ENCODE measurements at places on chromosomes 2 and 18.

GRCh38 chr2:41907771-41908207 lies 140.0 kb upstream of the PKDCC start:
- DNase-seq, result no peak

DNA sequence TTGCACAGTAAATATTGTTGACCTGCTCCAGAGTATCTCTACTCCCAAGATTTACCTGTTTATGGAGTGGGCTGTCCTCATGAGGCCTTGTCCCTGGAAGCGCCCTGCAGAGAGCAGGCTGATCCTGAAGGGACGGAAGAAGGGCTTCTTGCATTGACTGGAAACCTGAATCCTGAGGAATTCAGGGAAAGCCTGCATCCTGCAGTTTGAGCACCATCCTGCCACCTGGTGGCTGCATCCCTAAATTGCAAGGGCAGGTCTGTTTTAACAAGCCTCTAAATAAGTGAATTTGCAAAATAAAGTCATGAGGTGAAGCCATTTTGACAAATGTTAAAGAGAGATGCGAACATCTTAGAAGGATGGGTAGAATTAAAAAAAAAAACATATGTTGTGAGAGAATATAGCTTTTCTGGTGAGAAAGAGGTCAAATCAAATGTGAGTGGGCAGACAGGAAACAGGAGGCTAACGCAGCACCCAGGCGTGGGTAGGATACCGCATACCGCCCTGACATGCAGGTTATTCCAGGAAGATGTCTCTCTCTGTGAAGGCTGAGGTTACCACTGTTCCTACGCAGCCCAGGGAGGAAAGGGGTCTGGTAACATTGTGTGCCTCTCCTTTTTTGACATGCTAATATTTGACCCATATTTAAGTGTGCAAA lies 754.9 kb downstream of the RNF144A start:
- peak; percentile 8 for DNase-seq

DNA sequence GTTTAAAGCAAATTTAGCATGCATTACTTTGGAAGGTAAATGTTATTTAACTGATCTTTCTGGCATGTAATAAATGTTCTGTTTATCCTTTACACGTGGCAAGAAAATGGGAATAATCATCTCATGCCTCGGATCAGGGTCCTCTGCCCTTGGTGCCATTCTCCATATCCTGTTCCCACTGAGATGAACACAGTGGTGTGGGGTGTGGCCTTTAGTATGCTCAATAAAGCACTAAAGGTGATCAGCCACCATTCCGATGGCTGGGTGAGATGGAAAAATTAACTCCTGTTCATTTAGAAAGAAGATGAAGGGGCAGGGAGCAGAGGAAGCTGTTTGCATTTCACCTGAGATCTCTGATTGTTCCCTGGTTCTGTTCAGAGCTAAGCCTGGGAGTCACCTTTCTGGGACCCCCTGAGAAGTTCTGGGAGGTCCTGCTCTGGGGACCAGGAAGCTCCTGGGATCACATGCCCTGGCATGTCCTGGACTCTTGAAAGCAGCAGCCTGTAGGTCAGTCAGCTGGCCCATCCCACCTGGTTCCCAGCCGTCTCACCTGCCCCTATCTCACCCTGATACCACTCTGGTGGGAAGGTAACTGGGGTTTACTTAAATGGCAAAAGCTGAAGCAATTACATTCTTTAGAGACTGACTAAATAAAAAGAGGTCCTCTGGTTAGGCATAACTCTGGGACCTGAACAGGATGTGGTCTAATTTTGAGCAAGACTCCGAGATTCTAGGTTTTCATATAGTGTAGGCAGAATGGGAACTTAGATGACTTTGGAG lies 288.9 kb upstream of the EPAS1 start:
- no peak for DNase-seq

GRCh38 chr2:64819774-64820688 lies 166.3 kb upstream of the SERTAD2 start:
- DNase-seq, result peak; percentile 15

DNA sequence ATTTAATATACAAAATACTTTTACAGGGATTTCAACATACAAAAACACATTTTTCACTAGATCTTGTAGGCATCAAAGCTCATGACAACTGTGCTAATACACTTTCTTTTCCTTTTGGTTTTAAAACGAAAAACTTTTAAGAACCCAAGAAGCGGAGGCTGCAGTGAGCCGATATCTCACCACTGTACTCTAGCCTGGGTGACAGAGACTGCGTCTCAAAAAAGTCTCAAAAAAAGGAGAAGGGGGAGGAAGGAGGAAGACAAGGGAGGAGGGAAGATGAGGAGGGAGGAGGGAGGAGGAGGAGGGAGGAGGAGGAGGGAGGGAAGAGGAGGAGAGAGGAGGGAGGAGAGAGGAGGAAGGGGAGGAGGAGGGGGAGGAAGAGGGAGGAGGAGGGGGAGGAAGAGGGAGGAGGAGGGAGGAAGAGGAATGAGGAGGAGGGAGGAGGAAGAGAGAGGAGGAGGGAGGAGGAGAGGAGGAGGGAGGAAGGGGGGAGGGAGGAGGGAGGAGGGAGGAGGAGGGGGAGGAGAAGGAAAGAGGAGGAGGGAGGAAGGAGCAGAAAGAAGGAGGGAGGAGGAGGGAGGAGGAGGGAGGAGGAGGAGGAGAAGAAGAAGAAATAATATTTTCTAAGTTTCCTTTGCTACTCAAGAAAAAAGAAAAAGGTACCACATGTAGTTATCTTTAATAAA lies 13.8 kb downstream of the ROCK2 start:
- no peak for DNase-seq

DNA sequence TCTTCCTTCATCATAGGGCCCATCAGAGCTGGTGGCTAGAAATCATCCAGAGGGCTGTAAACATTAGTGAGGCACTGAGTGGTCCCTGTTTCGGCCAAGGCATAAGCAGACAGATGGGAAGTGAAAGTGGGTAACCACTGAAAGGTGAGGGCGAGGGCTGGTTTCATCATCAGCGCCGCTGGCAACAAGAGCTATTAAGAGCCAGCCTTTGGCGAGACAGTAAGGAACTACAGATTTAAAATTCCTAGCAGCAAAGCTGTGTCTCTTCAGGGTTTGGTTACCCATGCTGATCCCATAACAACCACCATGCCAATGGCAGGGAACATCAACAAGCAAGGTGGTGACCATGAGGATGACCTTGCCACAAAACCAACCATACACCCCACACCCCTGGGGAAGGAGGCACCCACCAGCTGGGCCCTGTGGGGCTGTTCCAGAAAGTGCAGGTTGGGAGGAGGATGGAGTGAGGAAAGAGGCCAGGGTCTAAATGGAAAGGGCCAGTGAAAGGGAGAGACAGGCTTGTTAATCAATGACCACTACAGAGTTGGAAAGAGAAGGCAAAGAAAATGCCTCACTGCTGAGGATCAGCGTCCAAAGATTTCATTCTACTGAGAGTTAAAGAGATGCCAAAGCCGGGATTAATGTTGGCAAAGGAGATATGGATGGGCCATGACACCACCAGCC lies 9.0 kb upstream of the SLC20A1 start:
- DNase-seq, result no peak

- DNase-seq, result no peak
Observed at GRCh38 chr2:51304311-51304710, 272.4 kb upstream of the NRXN1 start.

- DNase-seq, result no peak
Observed at GRCh38 chr2:40225670-40226210, 226.2 kb downstream of the SLC8A1 start.

DNA sequence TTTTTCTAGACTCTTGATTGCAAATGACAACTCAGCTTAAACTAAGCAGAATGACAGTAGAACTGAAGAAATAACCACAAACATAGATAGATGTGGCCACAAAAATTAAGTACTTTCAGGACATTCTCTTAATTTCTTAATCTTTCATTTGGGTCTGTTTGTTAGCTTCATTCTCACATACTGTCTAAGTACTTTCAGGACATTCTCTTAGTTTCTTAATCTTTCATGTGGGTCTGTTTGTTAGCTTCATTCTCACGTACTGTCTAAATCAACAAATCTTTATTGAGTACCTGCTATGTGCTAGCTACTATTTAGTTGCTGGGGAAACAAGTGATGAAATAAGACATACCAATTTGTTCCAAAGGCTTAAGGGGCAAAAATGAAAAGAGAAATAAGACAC lies 35.1 kb downstream of the FAM117B start:
- DNase-seq, result no peak

- no peak for DNase-seq
Observed at GRCh38 chr2:174824068-174824467, 59.8 kb upstream of the CHRNA1 start.

DNA sequence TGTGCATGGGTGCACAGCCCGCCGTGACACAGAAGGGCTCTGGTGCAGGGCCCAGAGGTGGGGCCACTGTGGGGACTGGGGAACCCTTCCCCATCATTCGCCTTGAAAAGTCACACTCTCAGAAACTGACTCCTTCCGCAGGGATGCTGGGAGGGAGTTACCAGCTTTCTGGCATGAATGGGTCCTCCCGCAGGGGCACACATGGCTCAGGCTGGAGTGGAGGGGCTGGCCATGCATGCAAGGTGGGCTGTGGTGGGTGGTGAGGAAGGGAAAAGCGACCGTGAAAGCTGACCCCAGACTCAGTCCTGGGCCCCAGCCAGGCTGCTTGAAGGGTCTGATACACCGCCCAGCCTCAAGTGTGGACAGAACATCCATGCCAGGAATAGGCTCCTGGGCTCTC lies 201.1 kb downstream of the TNS1 start:
- DNase-seq, result no peak

DNA sequence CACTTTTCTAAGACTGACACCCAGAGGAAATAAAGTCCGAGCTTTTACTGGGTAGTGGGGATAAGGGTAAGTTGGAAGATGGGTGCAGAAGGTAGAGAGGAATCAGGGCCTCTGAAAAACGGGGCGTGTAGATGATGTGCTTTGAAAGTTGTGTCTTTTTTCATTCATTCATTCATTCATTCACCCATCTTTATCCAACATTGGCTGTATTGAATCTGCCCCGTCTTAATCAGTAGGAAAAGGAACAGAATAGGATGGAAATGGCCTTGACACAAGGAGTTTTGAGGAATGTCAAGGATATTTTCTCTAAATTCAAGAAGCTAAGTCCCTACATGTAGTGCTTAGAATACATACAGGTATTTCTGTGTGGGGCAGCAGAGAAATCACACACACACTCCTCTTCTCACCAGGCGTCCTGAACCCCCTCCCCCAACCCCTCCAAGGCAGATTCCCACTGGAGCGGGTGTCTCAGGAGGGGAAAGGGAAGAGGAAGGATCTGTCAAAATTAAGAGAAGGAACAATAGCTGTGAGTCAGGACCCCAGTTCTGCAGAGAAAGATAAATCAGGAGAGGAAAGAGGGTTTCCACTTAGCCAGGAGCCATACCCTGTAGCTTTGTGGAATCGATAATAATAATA lies 13.9 kb downstream of the DYSF start:
- no peak for DNase-seq

DNA sequence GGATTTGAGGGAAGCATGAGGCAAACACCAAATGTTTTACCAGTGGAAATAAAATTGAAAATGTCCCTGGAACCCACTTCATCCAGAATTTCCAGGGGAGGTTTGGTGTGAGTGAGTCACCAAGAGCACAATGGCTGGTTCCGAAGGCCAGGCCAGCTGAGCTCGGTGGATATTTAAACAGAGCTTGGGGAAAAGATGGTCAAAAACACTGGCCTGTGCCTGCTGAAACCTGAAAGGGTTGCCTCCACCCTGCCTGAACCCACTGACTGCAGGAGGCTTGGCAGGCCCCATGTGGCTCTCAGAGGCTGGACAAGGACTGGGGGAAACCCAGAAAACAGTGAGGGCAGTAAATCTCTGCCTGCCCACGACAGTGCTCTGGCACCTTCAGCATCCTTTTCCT lies 93.9 kb downstream of the TTC32 start:
- no peak for DNase-seq

- DNase-seq, result no peak
Observed at GRCh38 chr2:31962757-31963361, 47.9 kb downstream of the MEMO1 start.

DNA sequence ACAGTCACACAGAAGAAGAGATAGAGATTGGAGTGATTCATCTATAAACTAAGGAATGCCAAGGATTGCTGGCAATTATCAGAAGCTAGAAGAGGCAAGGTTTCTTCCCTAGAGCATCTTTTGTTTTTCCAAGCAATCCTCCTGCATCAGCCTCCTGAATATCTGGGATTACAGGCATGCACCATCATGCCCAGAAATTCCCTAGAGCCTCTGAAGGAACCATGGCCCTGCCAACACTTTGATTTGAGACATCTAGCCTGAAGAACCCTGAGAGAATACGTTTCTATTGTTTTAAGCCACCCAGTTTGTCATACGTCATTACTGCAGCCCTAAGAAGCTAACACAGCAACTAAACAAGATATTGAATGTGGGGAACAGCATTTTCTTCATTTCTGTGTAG lies 525.0 kb downstream of the ERBB4 start:
- no peak for DNase-seq

GRCh38 chr2:219906114-219907010 lies 278.9 kb downstream of the SLC4A3 start:
- DNase-seq, result no peak

- no peak for DNase-seq
Observed at GRCh38 chr2:201842131-201842860, 36.0 kb downstream of the CDK15 start.

- no peak for DNase-seq
Observed at GRCh38 chr2:98396745-98397355, 47.8 kb upstream of the INPP4A start.

DNA sequence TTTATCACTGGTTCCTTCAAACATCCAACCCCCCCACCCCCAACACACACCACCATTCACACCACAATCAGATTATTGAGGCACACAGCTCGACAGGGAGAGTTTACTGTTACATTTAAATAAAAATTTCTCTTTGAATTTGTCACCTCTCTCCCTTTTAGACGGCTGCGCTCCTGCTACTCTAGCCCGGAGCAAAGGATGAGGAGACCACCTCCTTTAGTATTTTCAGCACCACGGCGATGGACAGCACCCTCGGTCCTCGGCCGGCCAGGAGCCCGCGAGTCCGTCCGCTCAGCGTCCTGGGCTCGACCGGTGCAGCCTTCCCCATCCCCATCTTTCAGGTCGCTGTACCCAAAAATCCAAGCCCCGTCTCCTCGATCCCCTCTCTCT lies 892 bp downstream of the CELF4 start:
- no peak for DNase-seq

DNA sequence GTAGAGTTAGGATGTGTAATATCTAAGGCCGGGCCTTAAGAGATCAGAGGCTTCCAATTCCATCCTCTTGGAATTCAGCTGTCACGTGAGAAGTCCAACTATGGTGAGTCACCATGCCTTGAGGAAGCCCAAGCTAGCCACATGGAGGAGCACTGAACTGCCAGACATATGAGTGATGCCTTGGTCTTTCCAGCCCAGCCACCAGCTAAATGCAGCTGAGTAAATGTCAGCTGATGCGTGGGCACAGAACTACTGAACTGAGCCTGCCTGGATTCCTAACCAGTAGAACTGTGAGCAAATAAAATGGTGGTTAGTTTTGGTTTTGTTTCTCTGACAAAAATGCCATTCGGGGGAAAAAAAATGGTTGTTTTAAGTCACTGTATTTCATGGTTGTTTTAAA lies 153.7 kb upstream of the SERTAD2 start:
- DNase-seq, result no peak

- no peak for DNase-seq
Observed at GRCh38 chr2:74493546-74493945, 5.9 kb downstream of the LBX2 start.

All from stimulated activated CD8-positive, alpha-beta memory T cell treated with anti-CD3 and anti-CD28 coated beads, Interleukin-4, amount 100 ng/mL, for 1 hour (primary cell).